ENCODE measurements at places on chromosomes 5 and 9.

DNA sequence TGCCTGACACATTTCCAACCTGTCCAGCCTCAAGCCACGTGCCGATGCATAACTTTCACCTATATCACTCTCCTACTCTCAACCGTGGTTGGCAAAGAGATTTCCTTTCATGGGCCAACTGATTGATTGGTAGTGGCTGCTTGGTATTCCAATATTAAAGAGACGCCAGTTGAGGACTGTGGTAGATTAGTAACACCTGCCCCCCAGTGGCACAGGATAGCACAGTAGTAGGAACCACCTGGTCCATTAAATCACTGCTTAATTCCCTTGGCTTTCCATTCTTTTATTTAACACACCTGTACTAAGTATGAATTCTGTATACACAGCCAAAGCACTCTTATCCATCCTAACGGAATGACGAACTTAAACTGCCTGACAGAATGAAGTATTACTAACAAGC, 19.1 kb upstream of the FOXB2 start:
- DNase-seq: no peak

GRCh38 chr5:93249651-93250289, 331.2 kb downstream of the NR2F1-AS1 start:
- peak; percentile 13 for DNase-seq

GRCh38 chr9:106333481-106333880, 529.5 kb upstream of the ZNF462 start:
- DNase-seq: no peak

DNA sequence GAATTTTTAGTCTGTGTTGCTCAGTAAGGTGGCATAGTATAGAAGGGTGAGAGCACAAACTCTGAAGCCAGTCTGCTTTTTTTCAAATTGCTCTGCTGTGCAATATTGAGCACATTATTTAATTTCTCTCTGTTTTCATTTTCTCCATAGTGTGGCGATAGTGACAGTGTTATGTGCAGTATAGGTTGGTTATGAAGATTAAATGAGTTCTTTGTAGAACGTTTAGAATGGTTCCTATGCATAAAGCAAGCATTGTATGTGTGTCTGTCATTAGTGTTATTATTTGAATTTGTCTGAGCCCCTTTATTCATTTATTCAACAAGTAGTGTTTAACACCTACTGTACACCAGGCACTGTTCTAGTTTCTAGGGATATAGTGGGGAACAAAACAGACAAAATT, 9.2 kb downstream of the PRR16 start:
- no peak for DNase-seq

DNA sequence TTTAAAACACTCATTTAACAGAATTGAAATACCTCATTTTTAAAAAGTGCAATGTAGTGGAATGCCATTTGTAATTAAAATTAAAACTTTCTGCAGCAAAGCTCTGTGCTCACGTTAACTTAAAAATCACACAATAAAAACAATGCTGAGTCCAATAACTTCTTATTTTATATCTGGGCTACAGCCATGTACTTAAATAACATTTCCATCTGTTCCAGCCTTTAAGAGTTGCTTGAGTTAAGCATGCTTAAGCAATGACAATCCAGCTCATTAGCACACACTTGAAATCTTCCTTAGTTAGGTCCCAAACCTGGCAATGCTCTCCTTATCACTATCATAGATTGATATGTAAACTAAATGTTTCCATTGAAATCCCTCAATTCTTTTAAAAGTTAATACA, 132.3 kb upstream of the CDH12 start:
- DNase-seq: no peak

DNA sequence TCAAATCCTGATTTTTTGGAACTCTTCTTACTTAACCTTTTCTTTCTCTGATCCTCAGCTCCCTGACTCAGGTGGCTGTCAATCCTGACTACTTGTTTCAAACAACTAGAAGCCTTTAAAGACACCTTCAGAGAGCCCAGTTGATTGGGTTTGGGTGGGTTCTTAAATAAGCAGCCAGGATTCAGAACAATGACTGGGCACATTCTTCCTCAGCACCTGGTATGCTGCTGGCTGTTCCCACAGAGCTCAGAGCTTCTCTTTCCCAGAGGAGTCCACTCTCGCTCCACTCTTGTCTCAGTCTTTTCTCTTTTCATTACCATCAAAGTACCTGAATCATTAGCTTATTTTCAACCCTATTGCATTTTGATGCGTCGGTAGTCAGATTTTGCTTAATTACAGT, 22.5 kb downstream of the PCSK5 start:
- DNase-seq: no peak

GRCh38 chr5:54551292-54551691, 33.7 kb downstream of the SNX18 start:
- no peak for DNase-seq

All from urothelium cell line (cell line).